ENCODE measurements at places on chromosomes 16 and 17.

GRCh38 chr16:27485811-27486210 is 63.9 kb downstream of the GTF3C1 start:
- DNase-seq, result no peak

- no peak for DNase-seq
Measured at GRCh38 chr16:66182592-66182991, 183.9 kb upstream of the CDH5 start.

- DNase-seq, result no peak
Measured at GRCh38 chr17:28792877-28793661, 49.3 kb downstream of the TRAF4 start.

DNA sequence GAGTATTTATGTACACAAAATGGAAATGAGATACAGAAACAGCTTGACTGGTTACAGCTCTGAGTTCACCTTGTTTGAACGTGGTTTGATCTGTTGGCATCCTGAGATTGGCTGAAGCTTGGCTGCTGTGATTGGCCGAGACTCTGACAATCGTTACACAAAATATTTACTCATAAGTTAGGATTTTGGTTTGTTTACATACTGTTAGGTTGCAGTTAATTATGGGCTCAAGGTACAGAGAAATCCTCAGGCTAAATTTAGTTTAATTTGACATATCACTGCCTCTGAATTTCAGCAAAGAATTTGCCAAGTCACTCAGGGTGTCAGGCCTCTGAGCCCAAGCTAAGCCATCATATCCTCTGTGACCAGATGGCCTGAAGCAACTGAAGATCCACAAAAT is 227.3 kb downstream of the COPRS start:
- no peak for DNase-seq

GRCh38 chr17:2692781-2693135 is 18.8 kb downstream of the CLUH start:
- DNase-seq, result no peak

- DNase-seq, result no peak
Measured at GRCh38 chr17:4474093-4474492, 24.6 kb upstream of the SPNS2 start.

GRCh38 chr16:3195975-3196374 is 8.0 kb downstream of the OR1F1 start:
- DNase-seq, result no peak

GRCh38 chr16:9248162-9248561 is 156.7 kb downstream of the HAPSTR1 start:
- DNase-seq, result no peak

- no peak for DNase-seq
Measured at GRCh38 chr17:72488555-72489271, 367.9 kb downstream of the SOX9 start.

DNA sequence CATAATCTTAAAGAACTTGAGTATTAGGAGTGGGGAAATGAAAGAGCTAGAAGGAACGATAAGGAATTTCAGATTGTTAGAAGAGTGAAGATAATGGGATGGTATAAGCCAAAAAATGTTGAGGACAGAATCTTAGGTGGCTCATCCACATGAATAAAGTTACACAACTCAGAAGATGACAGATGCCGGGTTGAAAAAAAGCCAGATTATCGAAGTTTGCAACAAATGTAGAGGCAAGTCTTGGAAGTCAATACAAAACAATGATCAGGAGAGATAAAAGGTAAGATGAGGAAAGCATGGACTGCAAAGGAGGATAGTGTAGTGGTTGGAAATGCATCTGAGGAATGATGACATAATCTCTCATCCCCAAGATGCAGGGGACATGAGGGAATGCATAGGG is 45.1 kb upstream of the TAOK1 start:
- no peak for DNase-seq

- DNase-seq, result peak; percentile 78
Measured at GRCh38 chr17:28725166-28725659, 820 bp downstream of the TLCD1 start.

- DNase-seq, result peak; percentile 16
Measured at GRCh38 chr17:57404073-57404472, 147.8 kb downstream of the MSI2 start.

DNA sequence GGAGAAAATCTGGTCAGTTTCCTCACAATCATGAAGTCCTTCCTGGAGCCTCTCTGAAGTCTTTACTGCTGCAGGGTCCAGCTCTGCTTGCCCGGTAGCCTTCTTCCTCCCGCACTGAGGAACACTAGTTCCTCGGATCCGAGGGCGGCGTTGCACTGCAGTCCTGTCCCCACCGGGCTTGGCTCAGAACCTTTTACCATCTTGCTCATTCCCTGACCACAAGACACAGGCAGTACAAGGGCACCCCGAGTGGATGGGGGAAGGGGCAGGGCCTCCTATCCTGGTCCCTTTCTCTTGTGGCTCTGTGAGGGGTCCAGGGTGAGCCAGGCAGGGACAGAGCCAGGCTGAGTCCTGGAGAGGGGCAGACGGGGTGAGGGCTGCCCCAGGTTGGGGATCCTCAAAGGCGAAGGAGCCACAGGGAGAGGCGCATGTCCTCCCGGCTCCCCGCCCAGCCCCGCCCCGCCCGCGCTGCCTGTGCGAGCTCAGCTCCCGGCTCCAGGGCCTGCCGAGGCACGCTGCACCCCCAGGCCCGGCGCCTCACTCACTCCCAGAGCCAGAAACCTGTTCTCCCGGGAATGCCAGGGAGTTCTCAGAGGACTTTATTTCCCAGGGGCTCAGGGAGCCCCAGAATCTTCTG is 1.5 kb downstream of the FOXN1 start:
- no peak for DNase-seq

GRCh38 chr17:59972778-59973177 is 8.2 kb upstream of the RNFT1 start:
- DNase-seq, result no peak

DNA sequence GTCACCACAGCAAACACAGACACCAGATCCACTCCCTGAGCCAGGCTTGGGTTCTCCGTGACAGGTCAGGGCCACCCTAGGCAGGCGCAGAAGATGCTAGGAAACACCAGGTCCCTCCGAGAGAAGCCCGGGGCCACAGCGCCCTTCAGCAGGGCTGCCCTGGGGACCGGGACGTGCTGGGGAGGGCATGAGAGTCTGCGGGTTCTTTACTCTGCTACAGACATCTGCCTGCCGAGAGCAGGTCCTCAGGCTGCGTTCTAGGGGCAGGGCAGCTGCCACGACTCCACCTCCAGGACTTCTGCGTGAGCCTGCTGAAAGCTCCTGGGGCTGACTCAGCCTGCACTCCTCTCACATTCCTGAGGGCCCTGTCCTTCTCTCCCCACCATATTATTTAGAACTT is 11.4 kb downstream of the MYLK3 start:
- no peak for DNase-seq

- DNase-seq, result no peak
Measured at GRCh38 chr16:1043881-1044451, 28.6 kb upstream of the SSTR5 start.

DNA sequence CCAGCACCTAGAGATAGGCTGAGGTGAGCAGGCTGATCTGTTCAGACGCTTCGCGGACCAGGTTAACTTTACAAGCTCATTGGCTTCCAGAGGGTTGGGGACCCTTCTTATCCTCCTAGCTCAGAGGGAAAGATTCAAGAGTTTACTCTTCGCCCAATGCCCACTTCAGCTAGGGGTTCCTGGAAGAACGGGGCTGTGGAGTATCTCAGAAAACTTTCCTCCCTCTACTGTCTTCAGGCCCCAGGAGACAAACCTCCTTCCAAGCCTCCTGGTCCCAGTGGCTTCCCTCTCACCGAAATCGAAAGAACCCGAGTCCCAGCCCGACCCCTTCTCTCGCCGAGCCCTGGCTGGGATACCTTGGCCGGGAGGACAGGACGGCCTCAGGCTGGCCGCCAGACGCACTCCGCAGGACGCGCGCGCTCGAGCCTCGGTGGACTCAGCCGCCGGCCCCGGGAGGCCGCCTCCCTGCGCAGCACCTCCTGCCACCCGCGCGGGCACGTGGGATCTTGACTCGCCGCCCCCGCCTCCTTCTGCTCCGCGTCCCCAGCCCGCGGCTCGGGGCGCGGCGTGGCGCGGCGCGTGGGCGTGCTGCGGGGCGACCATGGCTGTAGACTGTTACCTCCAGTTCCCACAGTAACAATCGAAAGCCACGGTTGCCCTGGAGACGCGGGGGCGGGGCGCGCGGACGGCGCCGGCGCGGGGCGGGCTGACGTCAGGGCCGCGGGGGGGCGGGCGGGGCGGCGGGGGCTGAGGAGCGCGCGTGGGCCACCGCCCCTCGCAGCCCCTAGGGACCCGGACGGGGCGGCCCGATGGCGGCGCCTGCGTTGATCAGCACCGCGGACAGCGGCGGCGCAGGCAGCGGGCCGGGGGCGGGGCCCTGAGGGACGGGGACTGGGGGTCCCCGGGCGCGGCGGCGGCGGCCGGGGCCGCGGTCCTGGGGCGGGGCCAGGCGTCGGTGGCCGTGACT is 5.3 kb upstream of the HIC1 start:
- DNase-seq, result peak; percentile 77

- DNase-seq, result no peak
Measured at GRCh38 chr16:57341062-57341440, 17.5 kb upstream of the CCL22 start.

GRCh38 chr16:73711406-73712080 is 585.1 kb upstream of the PSMD7 start:
- no peak for DNase-seq

- peak; percentile 54 for DNase-seq
Measured at GRCh38 chr16:82995924-82996441, 369.2 kb downstream of the CDH13 start.

DNA sequence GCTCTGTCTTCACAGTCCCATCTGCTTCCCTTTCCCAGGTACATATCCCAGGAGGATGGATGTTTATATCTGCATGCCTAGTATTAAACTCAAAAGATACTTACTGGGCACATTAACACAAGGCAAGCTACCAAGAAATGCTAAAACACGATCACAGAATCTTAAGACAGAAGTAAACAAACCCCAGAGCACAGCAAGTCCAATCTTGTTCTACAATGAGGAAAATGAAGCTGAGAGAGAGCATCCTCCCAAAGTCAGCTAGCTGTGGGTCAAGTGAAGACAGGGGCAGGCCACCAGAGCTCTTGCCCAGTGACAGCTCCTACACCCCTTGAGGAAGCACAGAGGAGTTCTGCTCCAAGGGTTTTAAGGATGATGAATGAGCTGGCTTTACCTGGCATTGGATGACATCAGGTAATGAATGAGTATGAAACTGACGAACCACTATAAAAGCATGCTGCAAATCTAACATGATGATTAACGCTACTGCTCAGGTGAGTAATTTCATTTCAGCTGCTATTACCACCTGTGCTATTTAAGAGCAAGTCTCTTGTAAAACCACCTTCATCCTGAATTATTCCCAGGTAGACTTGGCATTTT is 20.3 kb downstream of the XPO6 start:
- no peak for DNase-seq

GRCh38 chr17:40522250-40522960 is 21.0 kb upstream of the TNS4 start:
- no peak for DNase-seq

DNA sequence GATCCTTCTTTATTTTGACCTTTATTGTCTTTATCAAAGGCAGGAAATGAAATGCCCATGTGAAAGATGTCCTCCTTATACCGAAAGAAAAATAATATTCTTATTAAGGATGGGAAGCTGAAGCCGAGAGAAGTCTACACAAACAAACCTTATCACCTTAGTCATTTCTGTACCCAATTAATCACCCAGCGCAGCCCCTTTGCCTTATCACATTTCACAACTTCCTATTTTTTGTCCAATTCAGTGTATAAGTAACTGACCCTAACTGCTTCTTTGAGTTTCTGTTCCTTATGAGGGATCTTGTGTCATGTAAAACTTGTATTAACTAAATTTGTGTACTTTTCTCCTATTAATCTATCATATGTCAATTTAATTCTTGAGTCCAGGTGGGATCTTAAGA is 16.4 kb upstream of the CCL23 start:
- DNase-seq, result no peak

DNA sequence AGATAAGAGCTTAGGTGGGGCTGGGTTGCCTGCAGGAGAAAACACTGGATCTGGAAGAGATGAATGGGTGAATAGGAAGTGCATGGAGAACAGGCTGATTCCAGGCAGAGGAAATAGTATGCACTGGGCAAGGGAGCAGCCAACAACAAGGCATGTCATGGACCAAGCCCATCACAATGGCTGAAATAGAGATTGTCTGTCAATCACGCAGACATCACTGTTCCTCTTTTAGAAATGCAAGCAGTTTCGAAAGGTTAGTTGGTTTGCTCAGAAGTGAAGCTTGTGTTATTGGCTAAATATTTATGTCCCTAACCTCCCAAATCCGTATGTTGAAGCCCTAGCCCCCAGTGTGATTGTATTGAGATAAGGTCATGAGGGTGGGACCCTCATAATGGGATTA is 621.7 kb upstream of the CDH11 start:
- DNase-seq, result no peak

- no peak for DNase-seq
Measured at GRCh38 chr16:84678541-84678940, 21.3 kb upstream of the USP10 start.

- peak; percentile 16 for DNase-seq
Measured at GRCh38 chr17:69723741-69724140, 309.2 kb downstream of the MAP2K6 start.

DNA sequence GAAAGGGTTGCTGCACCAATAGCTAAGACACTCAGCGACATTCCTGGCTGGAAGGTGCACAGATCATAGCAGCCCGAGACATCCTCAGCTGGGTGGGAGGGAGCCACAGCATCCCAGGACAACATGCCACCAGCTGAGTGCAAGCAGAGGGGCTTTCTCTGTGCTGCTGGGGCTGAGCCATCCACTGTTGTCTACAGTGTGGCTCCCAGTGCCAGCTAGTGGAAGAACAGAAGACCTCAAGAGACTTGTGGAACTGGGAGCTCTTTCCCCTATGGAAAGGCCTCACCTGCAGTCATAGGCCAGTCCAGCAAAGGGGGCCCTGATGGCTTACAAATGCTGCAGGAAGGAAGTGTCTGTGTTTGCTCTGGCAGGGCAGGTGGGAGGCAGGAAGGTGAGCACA is 131.0 kb downstream of the C16orf78 start:
- DNase-seq, result no peak

DNA sequence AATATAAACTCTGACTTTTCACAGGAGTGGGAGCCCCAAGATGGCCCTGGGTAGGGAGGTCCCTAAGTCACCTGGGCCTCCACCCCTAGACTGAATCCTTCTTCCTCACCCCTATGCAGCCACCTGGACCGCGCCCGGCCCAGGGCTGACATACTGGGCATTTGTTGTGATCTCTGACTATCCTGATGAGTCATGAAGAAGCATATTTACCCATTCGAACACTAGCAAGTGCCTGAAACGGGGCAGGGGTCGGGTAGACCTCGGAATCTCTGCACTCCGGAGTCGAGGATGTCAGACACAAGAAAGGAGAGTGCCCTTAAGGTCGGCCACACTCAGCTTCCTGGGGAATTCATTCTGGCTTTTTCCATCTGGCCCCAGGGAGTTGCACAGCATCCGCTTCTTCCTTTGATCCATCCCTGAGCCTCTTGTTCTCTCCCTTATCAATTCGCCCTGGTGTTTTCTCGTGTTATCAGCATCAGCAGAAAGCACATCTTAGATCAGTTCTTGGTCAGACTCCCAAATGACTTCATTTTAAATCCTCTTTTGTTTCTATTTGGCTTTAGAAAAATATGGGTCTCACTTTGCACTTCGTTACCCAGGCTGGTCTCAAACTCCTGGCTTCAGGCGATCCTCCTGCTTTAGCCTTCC is 10.4 kb downstream of the METTL22 start:
- no peak for DNase-seq

Data from NCI-H460 (cell line).